ENCODE measurements at places on chromosomes 1 and 21.

- no peak for DNase-seq
Observed at GRCh38 chr1:179087665-179088064, 5.8 kb downstream of the TOR3A start.

DNA sequence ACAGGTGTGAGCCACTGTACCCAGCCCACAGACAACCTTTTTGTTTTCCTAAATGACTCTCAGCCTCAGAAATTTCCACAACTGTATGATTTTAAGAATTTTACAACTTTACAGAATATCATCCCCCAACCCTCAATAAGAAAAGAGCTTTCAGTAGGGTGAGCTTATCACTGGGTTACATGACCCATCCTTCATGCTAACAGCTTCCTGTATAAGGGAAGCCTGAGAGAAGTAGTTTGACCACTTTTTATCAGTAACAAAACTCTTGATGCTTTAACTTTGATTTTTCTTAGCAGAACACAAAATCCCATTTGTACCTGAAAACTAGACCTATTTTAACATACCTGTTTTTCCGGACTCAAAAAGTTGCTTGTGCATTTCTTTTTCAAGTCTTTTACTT, 9.7 kb upstream of the MYBPHL start:
- DNase-seq, result no peak

GRCh38 chr1:239841631-239842030, 250.1 kb upstream of the FMN2 start:
- DNase-seq, result no peak

DNA sequence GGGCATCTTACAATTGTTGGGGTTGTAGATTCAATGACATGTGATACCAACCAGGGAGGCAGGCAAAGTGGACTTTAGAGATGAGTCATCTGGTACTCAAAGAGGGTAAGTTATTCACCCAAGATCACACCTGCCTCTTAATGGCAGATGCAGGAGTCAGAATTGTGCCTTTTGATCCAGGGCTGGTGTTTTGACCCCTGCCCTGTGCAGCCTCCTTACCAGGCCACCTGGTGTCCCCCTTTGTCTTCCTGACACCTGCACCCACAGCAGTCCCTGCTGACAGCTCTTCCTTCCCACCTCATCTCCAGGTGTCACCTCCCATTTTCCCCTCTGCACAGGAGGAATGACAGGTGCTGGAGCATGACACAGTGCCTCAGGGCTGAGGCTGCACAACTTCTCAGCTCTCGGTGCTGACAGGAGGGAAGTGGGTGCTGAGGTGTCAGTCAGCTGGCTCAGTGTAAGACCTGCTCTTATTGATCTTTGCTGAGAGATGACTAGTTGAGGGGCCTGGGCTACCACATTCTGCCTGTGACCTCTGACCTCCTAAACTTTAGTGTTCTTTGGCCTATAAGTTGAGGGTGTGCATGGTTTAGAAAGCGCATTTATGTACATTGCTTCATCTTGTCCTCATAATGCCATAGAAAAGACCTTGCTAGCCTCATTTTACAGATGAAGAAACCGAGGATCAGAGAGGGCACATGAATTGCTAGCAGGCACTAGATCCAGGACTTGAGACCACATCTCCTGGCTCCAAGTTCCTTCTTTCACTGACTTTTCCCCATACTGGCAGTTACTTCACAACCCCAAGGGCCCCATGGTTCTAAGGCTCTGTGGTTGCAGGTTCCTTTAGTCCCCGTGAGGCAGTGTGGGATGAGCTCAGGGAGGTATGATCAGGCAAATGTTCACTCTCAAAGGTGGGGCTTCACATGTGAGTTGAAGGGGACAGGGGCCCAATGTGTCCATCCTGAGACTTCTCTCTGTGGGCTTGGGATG, 31.3 kb downstream of the CACNA1E start:
- DNase-seq, result peak; percentile 41

- DNase-seq, result no peak
Observed at GRCh38 chr1:175635092-175635491, 108.3 kb downstream of the TNR start.

- DNase-seq, result no peak
Observed at GRCh38 chr1:12435639-12436344, 182.2 kb downstream of the DHRS3 start.

DNA sequence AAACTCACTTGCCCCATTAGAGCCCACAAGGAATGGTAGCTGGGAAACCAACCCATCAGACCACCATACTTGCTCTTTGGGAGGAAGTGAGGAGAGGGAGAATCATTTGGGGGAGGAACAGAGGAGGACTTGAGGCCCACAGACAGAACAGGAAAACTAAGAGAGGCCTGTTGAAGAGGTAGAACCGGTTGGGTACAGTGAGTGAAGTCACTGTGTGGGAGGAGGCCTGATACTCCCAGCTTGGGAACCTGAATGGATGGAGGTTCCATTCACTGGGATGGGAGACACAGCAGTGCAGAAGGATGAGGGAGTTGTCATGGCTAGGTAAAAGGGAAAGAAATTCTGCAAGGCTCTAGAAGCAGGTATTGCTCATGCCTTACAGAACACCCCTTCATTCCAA, 63.4 kb upstream of the PSEN2 start:
- DNase-seq, result no peak

- DNase-seq, result peak; percentile 69
Observed at GRCh38 chr1:203667616-203668015, 41.0 kb downstream of the ATP2B4 start.

GRCh38 chr1:247077876-247078257, 744 bp downstream of the ZNF670 start:
- DNase-seq, result peak; percentile 64

DNA sequence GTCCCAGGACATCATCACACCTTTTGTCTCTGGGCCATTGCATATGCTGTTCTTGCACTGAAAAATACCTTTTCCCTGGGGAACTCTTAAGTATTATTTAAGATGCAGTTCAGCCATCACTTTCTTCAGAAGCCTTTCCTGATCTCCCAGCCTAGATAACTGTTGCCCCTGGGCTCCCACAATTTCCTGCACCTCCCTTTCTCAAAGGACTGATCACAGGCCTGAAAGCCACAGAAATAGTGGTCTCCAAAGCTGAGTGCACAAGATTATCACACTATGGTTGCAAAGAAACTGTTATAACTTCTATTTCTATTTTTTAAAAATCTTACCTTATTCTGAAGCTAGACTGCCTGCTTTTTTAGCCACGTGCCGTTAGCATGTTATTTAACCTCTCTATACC, 2.8 kb upstream of the ZSCAN20 start:
- no peak for DNase-seq

- DNase-seq, result no peak
Observed at GRCh38 chr21:42221581-42222345, 2.8 kb downstream of the ABCG1 start.

- DNase-seq, result no peak
Observed at GRCh38 chr1:65512383-65512782, 91.9 kb downstream of the LEPR start.

DNA sequence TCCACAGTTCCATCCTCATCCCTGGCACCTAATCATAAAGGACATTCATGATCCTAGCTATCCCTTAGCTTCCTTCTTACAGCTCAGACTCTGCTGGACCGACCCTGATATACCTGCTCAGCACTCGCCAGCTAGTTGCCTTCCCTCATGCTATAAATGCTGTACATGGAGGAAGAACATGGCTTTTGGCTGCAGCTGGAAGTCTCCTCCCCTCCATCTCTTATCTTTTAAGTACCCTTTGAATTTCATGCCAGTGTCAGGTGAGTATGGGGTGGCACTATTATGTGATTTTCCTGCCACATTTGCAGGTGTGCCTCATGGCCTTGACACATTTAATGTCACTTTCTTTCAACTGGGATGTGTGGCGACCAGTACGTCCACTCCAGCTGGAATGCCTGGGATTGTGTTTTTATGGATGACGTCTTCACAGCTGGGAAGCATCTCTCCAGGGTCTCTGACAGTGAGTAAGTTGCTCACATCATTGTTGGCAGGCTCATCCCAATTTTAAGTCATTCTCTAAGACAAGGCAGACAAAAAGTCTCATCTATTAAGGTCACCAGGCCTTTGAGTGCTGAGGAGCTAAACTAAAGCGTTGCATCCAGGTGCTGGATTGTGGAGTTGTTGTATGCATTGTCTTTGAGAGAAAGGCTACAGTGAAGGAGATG, 43.4 kb downstream of the RUNX1 start:
- no peak for DNase-seq

DNA sequence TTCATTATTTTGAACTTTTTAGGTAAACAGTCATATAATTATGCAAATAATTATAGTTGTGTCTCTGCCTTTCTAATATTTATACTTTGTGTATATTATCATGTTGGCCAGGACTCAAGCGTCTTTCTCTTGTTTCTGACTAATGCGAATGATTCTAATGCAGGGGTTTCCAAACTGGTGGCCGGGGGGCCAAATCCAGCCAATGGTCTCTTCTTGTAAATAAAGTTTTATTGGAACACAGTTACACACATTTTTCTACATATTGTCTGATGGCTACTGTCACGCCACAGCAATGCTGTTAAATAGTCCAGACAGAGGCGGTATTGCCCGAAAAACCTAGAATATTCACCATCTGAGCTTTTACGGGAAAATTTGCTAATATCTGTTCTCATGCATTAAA, 8.9 kb upstream of the POFUT2 start:
- DNase-seq, result no peak

- DNase-seq, result no peak
Observed at GRCh38 chr1:167304165-167304564, 83.5 kb downstream of the POU2F1 start.

DNA sequence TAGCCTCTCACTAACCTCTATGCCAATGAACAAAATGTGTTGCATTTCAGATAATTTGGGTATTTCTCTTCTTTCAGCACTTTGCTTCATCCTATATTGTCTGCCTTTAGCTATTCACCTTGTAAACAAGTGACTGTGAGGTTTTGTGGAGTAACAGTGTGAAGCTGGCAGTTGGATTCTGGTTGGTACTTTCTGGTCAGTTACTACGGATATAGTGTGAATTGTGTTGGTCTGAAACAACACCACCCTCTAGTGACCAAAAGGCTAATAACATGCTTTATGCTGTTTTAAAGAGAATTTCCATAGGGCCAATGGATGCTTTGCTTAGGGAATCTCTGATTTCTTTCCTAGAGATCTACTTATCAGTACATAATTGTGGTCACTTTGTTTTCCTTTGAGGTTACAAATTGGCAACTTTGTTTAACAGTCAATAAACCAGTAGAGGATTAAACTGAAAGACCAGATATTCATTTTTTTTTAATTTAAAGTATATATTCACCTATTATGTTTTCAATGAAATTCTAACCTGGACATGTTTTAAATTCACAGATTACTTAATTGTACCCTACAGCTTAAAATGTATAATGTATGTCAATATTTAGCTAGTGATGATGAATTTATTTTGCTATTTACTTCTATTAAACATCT, 2.5 kb upstream of the PTGER3 start:
- peak; percentile 77 for DNase-seq

GRCh38 chr21:42006765-42007164, 3.4 kb downstream of the ZBTB21 start:
- no peak for DNase-seq

GRCh38 chr1:15830258-15830657, 17.2 kb upstream of the SPEN start:
- DNase-seq, result no peak

DNA sequence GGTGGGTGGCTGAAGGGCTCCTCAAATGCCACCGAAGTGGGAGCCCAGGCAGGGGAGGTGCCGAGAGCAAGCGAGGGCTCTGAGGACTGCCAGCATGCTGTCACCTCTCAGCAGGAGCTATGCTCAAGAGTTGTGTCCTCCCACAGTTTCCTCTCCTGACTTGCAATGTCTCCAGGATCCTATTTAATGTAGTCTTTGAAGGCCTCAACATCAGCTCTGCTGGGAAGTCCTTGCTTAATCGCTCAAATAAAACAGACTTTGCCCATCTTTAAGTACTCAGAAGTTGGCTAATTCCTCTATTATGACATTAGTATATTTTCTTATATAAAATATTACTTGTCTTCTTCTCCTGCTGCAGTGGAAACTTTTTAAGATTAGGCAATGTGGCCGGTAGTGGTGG, 154.2 kb upstream of the NRIP1 start:
- no peak for DNase-seq

DNA sequence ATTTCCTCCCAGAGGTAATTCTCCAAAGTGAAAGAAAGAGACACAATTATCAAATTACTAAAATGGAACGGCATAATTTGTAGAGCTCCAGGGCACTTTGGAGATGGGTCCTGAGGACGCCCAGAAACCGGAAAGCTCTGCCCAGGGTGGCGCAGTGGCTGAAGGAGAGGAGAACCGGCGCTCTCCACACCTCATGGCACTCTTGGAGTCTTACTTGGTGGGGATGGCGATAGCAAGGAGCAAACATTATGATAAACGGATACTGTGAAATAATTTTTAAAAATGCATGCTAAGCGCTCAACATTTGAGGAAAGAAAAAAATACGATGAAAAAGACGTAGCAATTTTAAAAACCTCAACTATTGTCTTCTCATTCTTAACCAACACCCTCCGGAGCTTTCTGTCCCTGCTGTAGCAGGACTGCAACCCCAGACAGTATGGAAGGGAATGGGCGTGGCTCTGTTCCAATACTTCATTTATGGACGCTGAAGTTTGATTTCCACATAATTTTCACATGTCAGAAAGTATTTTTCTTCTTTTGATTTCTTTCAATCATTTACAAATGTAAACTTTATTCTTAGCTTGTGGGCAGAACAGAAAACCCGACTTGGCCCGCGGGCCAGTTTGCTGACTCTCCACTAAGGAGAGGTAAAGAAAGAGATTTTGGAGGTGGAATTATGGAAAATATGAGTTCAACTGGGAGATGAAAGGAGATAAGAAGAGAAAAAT, 1.1 kb downstream of the S100A11 start:
- DNase-seq, result peak; percentile 47

- no peak for DNase-seq
Observed at GRCh38 chr1:12708396-12709090, 7.4 kb upstream of the AADACL3 start.

DNA sequence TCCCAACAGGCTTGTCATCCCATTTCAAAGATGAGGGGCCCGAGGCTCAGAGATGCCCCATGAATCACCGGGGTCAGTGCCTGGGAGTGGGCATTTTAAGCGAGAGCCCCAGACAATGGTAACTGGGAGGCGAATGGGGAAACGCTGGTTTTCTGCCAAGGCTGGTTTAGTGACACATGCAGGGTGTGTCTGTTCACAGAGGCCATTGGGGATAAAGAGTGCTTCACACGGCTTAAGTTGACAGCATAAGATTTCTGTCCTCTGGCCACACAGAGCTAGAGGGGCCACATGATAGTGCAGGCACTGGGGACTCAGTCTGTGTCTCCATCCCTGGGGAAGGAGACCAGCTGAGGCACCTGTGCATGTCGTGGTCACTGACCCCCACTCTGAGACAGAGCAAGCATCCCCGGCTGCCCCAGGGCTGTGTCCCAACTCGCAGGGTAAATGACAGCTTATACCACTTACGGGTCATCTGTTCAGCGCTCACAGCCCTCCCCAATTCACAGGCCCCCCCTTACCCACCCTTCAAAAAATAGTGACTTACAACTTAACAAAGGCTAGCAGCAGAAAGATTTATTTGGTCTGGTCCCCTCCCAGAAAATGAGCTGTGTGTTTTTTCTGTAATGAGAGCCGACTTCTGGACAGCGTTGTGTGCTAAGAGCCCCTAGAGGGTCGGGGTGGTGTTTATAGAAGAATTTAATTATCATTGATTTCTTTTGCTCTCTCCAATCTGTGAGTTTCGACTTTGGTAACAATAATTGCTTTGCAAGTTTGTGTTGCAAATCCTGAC, 34.9 kb upstream of the ARHGEF16 start:
- DNase-seq, result no peak

GRCh38 chr21:38992737-38993136, 187.0 kb downstream of the ETS2 start:
- no peak for DNase-seq

- peak; percentile 26 for DNase-seq
Observed at GRCh38 chr1:14189381-14189780, 409.1 kb upstream of the KAZN start.

GRCh38 chr1:195754303-195754702, 853.9 kb downstream of the KCNT2 start:
- DNase-seq, result no peak
